ENCODE measurements at places on chromosomes 5 and 9. TPM values are rescaled to one million over a fixed set of nuclear protein-coding genes. Genes with fewer than 3 reads are reported as not detected.

GRCh38 chr9:114361542-114361941 lies 26.2 kb downstream of the AKNA start:
- DNase-seq: no peak

DNA sequence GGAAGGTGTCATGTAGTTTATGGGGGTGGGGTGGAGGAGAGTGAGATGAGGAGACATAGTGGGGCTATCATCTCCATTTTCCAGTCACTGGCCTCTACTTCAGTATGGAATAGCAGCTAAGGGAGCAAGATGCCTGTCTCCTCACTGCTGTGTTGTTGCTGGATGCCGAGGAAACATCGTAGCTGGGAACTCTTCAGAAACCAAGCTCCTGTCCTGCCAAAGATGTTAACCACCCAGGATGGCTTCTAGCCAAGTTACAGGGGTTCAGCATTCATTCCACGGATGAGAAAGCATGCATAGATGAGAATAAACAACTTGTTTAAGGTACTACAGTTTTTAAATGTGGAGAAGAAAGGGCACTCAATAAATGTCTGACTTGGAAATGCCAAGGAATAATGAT lies 226.5 kb downstream of the ASTN2 start:
- no peak for DNase-seq

GRCh38 chr9:79129865-79130480 lies 441.8 kb upstream of the TLE4 start:
- no peak for DNase-seq

The C6 gene
- total RNA-seq: 3.3 TPM

DNA sequence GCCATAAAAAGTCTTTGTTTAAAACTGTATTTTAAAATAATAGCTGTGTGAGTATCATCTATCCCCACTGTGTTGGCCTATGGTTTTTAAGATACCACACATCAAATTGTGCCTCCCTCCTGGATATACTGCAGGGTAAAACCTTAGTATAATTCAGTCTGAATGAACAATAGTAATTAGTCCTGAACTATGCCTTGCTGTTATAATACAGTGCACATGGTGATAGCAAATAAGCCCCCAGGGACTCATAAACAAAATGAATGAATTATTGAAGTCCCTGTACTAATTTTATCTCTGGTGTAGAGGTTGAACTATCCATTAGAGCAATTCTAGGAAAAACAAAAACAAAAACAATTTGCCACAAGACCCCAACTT lies 142.7 kb upstream of the ADAMTSL1 start:
- DNase-seq: no peak

The LCN10 gene
- total RNA-seq: 2.8 TPM

GRCh38 chr9:125508249-125508648 lies 198.8 kb downstream of the MAPKAP1 start:
- DNase-seq: no peak

The FBN2 gene
- total RNA-seq: 0.81 TPM

GRCh38 chr9:11092974-11093373 lies 480.2 kb upstream of the PTPRD start:
- no peak for DNase-seq
